Mucosa of descending colon (tissue), 3 donors: ENCODE measurements at places on chromosomes 11 and 22.

GRCh38 chr11:72805216-72805615 lies 9.0 kb upstream of the ATG16L2 start:
- no peak for DNase-seq

GRCh38 chr11:118881228-118881627 lies 2.5 kb upstream of the CXCR5 start:
- DNase-seq, result no peak

GRCh38 chr22:46536537-46537224 lies 739 bp downstream of the CELSR1 start:
- DNase-seq, result no peak

DNA sequence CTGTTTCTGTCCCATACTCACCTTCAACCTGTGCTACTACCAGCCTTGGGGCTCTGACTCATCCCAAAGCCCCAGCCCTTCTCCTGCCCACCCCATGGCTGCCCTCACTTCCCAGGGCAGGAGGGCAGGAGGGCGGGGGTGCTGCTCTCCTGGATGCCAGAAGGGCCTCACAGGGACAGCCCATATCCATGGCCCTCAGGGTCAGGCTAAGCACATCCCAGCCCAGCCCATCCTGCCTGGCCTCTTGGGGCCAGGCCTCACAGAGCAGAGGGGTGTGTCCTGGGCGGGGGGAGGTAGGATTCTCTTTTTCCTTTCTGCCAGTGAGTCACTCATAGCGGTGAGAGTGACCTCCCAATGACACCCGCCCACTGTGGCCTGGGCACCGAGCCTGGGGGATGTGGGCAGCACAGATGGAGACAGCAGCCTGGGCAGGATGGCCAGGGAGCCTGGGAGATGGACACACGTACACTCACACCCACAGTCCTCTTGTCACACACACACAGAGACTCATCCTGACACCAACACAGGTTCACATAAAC lies 2.4 kb downstream of the LTBP3 start:
- DNase-seq, result peak; percentile 44

DNA sequence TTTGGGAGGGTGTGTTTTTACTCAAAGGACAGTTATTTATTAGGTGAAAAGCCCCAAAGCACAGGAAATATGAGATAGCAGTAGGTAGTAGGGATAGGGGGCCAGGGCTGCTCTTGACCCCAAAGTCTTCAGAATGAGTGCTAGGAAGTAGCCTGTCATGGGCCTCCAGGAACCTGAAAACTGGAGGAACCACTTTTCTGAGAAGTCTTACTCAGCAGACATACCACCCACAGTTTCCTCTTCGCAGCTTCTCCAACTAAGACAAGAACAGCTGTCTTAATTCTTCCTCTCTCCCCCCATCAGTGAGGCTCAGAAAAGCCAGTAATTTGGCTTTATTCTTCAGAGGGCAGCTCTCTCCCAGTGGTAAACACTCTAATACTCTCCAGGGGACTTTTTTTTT lies 84.0 kb upstream of the CTSC start:
- no peak for DNase-seq

GRCh38 chr11:11246166-11246565 lies 106.9 kb downstream of the CSNK2A3 start:
- DNase-seq, result no peak

DNA sequence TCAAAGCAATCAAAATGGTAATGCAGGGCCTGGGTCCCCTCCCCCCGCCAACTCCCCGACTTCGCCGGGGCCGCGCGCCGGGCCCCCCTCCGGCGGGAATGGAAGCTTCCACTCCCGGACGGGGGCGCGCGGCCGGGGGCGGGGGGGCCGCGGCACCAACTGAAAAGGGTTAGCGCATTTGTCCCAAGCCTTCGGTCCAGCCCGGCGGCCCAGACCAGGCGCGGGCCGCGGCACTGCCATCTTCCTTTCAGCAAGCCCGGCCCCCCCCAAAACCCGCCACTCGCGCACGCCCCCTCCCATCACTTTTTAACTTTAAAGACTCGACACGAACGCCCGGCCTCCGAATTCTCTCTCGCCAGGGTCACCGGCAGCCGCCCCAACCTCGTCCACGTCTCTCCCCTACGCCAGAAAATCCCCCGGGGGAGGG lies 2.8 kb downstream of the PHF21B start:
- no peak for DNase-seq

DNA sequence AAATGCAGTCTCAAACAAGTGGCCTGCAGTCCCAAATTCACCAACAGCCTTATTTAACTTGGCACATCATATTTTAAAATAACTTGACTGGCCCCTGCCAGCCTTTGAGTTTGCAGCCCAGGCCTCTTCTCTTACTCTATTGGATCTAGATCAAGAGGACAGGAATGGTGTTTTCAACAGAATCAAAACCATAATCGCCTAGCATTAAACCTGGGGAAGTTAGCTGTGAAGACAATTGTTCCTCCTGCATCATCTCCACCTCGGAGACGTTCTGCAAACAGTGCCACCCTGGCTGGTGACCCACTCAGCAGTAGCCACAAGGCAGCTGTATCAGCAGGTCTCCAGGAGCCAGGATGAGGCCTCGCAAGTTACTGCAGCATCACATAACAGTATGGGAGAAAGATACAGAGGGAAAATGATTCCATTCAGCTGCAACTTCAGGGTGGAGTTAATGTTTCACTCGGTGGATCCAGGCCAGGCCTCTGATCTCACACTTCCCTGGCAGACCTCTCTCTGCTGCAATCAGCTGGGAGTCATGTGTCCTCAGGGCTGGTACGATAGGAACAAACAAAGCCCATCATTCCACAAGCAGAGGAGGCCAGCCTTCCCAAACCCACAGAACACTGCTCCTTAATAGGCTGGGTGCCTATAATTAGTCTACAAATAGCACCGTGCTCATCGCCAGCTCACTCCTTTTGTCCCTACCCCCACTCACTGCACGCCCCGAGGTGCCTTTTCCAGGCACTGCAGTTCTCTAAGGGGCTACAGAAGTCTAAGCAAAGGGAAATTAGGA lies 18.6 kb upstream of the SCN2B start:
- DNase-seq, result peak; percentile 68

DNA sequence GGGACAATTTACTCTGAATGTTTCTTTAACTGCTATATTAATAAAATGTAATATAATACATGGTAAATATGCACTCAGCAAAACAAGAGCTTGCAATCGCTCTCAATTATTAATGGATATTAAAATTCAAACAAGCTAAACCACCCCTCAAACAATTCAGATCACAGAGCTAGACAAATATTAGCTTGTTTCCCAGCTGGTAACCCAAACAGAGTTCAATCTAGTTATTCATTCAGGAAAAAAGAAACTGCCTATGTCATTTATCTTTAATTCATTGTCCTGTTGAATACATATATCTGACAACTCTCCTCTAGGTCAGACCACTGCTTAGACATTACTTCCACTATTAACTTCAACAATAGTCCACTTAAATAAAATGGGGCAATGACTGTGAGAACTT lies 78.7 kb downstream of the SERGEF start:
- DNase-seq, result no peak

DNA sequence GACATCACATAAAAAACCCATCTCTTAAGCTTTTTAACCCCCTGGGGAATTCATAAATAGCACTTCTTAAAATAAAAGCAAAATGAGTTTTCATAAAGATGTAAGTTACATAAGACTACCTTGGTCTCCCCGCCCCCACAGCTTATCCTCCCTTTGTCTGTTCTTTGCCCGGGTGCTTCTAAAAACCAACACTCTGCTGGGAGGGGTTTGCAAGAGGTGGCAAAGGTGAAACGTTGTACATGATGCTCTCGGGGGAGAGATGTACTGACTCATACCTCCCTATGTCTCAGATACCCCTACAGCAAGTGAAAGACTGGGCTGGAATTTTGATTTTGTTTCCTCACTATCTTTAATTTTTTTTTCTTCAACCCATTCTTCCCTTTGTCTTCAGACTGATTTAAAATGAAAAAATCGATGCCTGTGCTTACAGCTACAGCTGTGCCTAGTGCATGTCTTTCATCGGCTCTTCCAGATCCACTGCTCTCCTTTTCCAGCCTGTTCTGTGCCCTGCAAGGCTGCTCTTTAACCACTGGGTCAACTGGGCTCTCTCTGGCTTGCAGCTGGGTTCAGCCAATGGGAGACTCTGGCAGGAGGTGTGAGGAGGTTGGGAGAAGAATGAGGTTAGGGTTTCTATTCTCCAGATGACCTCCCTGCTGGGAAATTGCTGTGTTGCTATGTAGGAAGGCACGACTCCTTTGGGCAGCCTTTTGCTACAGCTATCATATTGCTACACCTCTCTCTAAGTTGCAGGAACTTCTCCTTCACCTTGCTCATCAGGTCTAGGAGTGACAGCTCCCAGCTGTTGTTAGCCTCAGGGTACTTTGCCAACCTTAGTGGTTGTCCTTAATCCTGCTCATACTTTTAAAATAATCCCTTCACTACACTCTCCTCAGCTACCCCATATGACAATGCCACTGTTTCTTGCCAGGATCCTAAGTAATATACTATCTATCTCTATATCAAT lies 266.5 kb downstream of the TENM4 start:
- no peak for DNase-seq

GRCh38 chr11:16279524-16279923 lies 76.8 kb downstream of the SOX6 start:
- no peak for DNase-seq

DNA sequence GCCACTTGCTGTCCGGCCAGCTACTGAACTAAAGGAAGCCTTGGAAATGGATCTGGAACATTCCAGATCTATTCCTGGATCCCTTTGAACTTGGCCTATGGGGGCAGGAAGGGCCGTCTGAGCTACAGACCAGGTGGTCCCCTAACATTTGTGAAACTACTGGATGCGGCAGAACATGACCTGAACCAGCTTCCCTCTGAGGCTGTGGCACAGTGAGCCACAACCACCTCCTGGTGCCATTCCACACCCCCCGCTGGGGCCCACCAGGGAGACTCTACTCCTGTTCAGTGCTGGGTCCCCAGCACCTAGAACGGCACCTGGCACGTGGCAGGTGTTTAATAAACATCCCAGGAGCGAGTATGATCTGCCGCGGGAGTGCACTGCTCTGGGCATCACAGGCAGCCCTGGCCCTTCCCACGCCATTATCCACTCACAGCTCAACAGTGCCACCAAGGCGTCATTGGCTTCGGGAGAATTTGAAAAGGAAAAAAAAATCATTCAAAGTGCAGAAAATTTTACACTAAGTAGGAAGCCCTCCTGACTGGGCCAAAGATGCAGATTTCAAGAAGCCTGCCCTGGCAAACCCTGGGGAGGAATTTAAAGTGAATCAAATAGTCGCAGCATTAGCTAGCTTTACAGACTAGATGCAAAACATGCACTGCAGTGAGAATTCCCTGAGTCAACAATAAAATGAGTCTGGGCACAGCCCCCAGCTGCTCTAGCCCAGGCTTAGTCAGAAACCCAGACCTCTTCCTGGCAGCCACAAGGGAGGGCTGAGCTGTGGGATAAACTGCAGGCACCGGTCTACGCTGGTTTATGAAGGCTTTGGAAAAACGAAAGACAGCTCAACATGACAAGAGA lies 14.3 kb upstream of the EFCAB6 start:
- peak; percentile 24 for DNase-seq

GRCh38 chr11:120798854-120799253 lies 225.0 kb upstream of the TBCEL start:
- DNase-seq, result no peak

GRCh38 chr11:35641171-35641897 lies 21.2 kb upstream of the TRIM44 start:
- DNase-seq, result no peak

DNA sequence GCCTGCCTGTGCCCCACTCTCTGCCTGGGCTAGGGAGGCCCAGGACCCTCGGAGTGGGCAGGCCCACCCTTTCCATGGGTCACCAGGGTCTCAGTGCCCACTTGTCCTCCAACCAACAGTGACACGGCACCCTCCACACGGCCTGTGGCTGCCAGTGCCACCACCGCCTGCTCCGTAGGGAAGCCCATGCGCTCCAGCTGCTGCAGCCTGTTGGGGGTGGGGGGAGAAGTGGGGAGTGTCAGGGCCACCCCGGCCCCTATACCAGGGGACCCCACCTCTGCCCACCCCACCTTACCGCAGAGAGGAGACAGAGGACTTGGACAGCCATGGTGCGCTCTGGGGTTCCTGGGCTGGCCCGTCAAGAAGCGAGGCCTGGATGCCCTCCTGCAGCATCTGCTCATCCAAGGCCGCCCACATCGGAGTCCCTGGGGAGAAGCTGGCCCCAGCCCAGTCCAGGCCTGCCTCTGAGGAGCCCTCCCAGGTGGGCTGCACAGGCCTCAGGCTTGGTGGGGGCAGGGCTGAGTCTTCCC lies 7.7 kb downstream of the RHBDD3 start:
- no peak for DNase-seq
